ENCODE measurements at places on chromosomes 2 and 18.
A peak's percentile ranks its signal among the peaks of the same experiment; 100 is the strongest.

- DNase-seq = no peak
Measured at GRCh38 chr2:172909454-172909853, 166.2 kb upstream of the MAP3K20 start.

DNA sequence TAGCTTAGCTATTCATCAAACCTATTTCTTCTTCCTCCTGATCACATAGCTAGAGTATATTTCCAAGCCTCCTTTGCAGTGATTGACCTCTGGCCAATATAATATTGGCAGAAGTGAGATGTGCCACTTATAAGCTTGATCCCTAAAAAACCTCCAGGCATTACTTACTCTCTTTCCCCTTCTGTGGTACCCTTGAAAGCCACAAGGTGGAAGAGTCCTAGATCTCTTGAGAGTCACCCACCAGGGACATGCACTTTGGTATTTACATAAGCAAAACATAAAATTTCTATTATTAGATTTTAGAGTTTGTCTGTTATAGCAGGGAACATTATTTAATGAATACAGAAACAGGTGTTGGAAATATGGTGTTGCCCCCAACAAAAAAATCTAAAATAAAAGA, 112.0 kb downstream of the EXOC6B start:
- no peak for DNase-seq

GRCh38 chr2:39688181-39688580, 22.5 kb downstream of the TMEM178A start:
- no peak for DNase-seq

DNA sequence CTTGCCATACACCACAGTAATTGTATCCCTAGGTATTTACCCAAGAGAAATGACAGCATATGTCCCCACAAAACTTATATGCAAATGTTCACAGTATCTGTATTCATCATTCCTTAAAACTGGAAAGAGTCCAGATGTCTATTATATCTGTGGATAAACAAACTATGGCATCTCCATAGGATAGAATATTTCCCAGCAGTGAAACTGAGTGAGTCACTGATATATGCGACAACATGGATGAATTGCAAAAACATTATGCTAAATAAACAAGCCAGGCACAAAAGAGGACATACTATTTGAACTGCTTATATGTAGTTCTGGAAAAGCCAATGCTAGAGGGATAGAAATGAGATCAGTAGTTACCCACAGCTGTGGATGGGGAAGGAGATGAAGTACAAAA, 359.4 kb upstream of the DSEL start:
- no peak for DNase-seq

DNA sequence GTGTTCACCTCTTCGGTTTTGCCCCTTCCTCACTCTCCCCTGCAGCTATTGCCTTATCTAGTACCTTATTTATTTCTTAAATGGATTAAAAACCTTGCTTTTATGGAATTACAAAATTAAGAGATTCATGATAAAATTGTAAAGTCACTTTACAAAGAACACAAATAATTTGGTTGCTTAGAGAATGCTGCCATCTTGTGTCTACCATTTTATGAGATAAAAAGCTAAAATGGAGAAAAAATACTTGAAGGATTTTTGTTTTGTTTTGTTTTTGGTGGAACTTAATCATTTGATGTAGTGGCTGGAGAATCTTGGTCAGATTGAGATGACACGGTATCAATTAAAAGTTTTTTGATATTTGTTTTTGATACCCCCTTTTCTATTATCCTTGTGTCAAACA, 69.6 kb downstream of the R3HDM1 start:
- no peak for DNase-seq

GRCh38 chr18:57845605-57846074, 42.5 kb upstream of the ATP8B1 start:
- DNase-seq = no peak

GRCh38 chr2:28958689-28959088, 22.4 kb upstream of the TOGARAM2 start:
- DNase-seq = peak; percentile 28

DNA sequence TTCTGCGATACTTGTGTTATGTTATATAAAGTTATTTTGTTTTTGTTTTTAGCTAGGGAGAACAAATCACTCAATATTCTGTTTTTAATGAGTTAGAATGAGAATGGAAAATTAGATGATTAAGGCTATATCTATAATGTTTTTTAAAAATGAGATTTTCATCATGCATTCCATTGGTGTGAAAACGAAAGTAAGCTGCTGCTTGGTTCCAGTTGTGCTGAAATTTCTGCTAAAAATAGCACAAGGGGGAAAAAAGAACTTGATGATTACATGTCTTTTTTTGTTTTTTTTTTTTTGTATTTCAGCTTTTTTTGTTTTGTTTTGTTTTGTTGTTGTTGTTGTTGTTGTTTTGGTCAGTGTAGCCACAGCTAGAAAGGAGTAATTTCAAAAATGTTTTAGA, 242.6 kb upstream of the KCNJ3 start:
- DNase-seq = no peak

GRCh38 chr2:112682101-112682500, 36.4 kb downstream of the SLC20A1 start:
- no peak for DNase-seq

- DNase-seq = no peak
Measured at GRCh38 chr2:128269063-128269989, 49.3 kb downstream of the HS6ST1 start.

DNA sequence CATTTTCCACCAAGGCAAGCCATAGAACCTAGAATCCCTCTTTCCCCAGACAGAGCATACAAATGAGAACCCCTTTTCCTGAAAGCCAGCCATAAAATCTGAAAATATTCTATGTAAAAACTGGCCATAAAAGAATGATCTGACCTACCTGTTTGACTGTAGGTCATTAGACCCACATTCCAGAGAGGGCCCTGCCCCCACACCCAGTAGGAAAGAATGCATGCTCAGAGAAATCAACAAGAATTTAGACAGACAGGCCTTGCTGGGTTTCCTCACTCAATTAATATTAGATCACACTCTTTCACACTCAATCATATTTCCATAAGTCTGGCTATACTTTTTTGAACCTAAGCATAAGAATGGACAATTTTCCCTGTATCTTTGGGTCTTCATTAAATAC, 929.5 kb downstream of the ERBB4 start:
- no peak for DNase-seq

DNA sequence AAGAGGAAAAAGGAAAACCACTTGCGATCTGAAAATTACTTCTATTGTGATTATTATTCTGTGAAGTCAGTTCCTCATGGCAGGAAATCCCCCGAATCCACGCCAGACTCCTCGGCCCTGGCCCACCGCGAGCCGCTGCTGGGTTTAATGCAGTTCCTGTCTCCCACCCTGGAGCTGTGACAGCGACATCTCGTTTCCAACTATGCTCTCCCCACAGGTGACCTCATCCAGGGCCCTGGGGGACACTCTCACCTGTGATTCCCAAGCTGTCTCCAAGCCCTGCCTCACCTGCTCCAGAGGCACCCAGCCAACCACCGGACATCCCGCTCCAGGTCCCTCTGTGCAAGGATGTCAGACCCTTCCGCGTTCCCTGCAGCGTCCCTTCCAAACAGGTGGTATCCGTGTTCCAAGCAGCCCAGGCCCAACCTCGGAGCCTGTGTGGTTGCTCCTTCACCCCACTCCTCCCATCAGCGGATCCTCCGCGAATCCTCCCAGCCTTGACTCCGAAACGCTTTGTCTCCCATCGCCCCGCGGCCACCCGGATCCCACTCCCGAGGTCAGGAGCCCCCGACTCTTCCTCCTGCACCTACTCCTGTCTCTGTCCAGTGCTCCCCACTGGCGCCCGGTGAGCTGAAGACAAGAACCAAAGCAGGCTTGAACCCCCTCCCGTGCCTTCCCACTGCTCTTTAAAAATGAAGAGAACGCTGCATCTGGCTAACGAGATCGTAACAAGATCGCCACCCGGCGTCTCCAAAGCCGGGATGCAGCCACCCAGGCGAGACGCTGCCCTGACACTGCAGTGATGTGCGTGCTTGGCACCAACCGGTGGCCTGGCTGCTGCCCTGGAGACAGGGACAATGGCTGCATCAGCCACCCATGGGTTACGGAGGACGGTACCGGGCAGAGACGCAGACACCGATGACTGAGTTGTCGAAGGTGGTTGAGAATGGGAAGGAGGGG, 96.5 kb downstream of the NDUFA10 start:
- no peak for DNase-seq

DNA sequence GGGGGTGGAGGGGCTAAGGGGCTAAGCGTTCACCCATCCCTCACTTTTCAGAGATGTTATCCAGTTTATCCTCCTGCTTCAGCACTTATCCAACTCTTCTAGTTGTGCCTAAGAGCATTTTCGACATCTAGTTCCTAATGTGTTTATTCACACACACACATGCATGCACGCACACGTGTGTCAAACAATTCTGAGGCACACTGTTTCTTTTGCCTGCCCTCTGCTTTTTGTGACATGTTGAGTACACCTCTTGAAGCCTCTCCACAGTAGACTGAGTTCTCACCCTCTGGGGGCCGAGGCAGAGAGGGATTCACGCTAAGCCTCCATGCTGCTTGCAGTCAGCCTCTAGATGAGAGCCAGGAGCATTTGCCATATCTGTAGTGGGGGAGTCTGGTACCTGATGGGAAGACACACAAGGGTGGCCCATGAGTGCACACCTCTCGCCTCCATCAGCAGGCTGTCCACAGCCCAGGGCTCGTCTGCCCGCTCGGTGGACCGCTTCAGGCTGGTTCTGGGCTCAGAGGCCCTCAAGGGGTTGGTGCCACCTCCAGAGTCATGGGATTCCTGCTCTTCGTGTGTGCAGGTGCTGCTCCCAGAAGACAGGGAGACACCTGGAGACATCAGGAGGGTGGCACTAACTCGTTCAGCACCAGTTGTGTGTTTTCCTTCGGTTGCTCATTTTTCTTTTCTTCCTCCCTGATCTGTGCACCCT, 11.9 kb downstream of the TWIST2 start:
- no peak for DNase-seq

- no peak for DNase-seq
Measured at GRCh38 chr2:196452758-196453157, 186.8 kb upstream of the CCDC150 start.

- DNase-seq = no peak
Measured at GRCh38 chr2:65232636-65233035, 5.0 kb downstream of the ACTR2 start.

- DNase-seq = peak; percentile 24
Measured at GRCh38 chr2:25981596-25982272, 563 bp downstream of the KIF3C start.

- DNase-seq = no peak
Measured at GRCh38 chr2:9748577-9748976, 94.7 kb upstream of the TAF1B start.

GRCh38 chr18:54679318-54680149, 88.5 kb downstream of the DYNAP start:
- peak; percentile 38 for DNase-seq

- no peak for DNase-seq
Measured at GRCh38 chr18:57950542-57950941, 93.5 kb upstream of the NEDD4L start.

GRCh38 chr2:191818133-191818532, 28.8 kb downstream of the CAVIN2 start:
- no peak for DNase-seq

- no peak for DNase-seq
Measured at GRCh38 chr2:49105506-49105905, 48.8 kb downstream of the FSHR start.

DNA sequence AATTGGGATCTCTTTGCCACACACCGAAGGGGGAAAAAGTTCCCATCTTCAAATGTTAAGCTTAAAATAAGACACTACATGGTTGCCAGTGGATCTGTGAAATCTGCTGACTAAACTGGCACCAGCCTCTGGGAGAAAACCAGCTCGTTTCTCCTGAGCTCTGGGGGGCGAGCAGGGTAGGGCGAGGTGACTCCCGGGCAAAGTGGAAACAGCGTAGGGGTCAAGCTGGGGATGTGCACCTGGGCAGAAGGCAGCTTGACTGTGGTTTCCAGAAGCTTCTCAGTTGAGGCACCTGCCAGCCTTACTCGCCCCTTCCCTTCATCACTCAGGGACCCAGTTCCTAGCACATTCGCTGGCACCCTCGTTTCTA, 62.8 kb downstream of the SFXN5 start:
- DNase-seq = no peak

- no peak for DNase-seq
Measured at GRCh38 chr2:240988146-240988545, 10.3 kb upstream of the SNED1 start.

DNA sequence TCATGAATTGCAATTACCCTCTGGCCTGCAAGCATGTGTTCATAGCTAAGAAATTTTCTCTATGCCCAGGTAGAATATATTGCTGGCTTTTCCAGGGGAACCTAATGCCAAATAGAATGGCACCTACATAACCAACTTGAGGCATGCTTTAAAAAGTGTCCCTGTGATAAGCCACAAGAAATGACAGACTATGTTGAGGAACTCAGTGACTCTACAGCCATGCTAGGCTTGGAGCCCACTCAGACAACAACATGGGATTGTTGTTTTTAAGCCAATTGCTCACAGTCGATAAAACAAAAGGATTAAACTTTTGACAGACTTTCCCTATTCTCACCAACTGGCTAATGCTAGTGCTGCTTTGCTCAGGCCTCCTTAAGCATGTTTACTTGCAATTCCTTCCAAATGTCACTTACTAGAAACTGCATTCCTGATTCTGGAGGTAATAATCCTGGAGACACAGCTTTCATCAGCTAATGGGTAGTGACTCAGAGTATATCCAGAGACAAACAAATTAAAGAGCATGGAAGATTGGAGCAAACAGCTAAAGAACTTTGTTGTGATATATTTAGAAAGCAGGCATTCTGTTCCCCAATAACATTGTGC, 249.0 kb downstream of the SLC8A1 start:
- DNase-seq = no peak

DNA sequence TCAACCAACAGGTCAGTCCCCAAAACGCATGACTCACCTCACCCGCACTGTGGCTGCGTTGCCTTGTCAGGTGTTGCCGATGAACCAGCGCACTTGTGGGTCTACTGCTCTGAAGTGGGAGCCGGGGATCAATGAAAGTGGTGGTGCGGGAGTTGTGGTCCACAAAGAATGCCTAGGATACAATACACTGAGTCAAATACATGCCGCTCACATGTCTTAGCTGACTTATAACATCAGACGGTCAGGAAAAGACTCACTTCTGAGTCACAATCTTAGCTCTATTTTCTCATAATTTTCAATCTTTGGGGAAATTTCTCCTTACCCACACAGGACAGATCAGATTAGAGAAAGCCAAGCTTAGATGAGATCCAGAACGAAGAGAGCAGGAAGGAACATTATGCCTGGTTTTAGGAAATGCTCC, 107.1 kb upstream of the STK17B start:
- no peak for DNase-seq

All from NCI-H1105 (cell line).